Astrocyte of the spinal cord (primary cell): ENCODE measurements at places on chromosomes 3 and 15.

- DNase-seq: peak; percentile 55
Measured at GRCh38 chr15:74417225-74417624, 16.5 kb downstream of the SEMA7A start.

DNA sequence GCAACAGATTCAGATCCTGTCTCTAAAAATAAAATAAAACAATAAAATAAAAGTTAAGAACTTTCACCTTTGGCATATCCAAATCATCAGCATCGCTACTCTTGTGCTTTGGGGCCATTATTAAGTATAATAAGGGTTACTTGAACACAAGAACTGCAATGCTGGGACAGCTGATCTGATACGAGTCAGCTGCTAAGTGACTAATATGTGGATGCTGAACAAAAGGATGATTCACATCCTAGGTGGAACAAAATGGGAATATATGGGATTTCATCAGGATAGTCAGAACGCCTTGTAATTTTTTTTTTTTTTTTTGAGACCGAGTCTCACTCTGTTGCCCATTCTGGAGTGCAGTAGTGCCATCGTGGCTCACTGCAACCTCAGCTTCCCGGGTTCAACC lies 29.7 kb downstream of the BUB1B start:
- DNase-seq: peak; percentile 51

GRCh38 chr15:90458061-90458460 lies 70.0 kb downstream of the IQGAP1 start:
- DNase-seq: no peak

- DNase-seq: peak; percentile 11
Measured at GRCh38 chr15:83653639-83654378, at the start of gene ADAMTSL3. Gene ADAMTSL3 (plus strand): TSS chr15:83654123. CDS start chr15:83655762, 1,639 bp downstream.

- no peak for DNase-seq
Measured at GRCh38 chr3:196988241-196989029, 19.8 kb upstream of the PIGZ start.

DNA sequence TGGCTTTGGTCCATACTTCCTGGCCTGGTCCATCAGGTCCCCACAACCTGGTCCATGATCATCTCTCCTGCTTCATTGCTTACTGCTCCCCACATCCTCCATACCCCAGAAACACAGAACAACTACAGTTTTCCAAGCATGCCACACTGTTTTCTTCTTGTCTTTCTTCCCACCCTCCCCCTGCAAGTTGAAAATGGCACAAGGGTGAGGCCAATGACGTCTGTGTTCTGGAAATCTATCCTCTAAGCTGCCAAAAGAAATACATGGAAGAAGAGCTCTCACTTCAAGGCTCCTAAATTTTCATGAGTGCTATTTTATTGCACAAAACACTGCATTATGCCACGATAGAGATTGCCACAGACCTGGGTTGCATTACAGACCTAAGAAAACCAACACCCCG lies 404.4 kb downstream of the VPS13C start:
- DNase-seq: no peak

- DNase-seq: peak; percentile 53
Measured at GRCh38 chr3:188060840-188061544, 93.0 kb upstream of the LPP start.

DNA sequence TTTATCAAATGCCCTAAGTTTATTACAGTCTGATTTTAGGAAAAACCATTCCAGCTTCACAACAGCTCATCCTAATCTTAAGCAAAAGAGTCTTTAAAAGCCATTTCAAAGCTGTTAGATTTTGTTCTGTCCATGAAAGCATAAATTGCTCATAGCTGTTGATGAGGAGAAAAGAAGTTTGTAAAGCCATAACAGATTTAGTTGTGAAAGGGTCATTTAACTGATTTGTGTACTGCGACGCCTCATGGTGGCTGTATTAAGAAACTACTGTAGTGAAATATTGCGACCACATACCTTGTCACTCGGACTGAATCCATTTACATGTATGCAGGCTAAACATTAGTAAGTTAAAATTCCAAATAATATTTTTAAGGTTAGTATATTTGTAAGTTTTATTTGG lies 20.9 kb downstream of the BBX start:
- no peak for DNase-seq

DNA sequence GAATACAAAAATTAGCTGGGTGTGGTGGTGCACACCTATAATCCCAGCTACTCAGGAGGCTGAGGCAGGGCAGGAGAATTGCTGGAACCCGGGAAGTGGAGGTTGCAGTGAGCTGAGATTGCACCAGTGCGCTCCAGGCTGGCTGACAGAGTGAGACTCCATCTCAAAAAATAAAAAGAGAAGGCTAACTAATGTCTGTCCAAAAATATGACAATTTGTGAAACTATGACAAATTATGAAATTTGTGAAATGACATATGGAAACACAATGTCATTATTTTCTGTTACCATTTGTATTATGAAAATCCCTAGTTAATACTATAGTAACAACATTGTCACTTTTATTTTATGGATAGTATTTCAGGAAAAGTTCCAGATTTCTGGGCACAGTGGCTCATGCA lies 1306.3 kb upstream of the EPHA6 start:
- DNase-seq: no peak

GRCh38 chr3:127486321-127486944 lies 104.1 kb downstream of the TPRA1 start:
- DNase-seq: no peak

GRCh38 chr3:173371848-173372487 lies 25.6 kb upstream of the NLGN1 start:
- peak; percentile 39 for DNase-seq

GRCh38 chr3:39383045-39383880 lies at the start of gene SLC25A38:
Gene SLC25A38 (plus strand): TSS chr3:39383370. CDS start chr3:39383725, 355 bp downstream.
- peak; percentile 91 for DNase-seq

- DNase-seq: no peak
Measured at GRCh38 chr3:194306109-194306686, 44.9 kb downstream of the CPN2 start.

- DNase-seq: no peak
Measured at GRCh38 chr15:63457379-63457778, 47.0 kb upstream of the USP3 start.

DNA sequence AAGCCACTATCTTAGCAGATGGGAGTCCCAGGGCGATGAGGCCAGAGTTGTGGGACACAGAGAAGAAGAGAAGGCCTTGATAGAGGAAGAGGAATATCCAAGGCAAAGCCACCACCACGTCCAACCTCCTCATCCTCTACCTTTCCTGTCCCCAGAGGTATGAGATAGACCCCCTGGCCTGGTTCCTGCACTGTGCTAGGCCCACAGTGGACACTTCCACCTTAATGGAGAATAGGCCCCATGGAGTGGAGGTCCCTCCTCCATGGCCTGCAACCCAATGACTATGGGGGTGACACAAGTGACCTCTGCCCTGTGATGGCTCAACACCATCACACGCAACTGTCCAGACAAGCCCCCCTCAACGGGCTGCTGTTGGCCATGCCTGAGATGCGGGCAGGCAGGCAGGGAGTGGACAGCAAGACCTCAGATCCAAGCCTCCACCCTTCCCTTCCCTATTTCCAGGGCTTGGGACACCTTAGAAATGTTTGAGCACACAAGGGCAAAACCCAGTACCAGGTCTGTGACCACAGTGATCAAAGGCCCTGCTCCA lies 36.8 kb downstream of the GRAMD2A start:
- no peak for DNase-seq

DNA sequence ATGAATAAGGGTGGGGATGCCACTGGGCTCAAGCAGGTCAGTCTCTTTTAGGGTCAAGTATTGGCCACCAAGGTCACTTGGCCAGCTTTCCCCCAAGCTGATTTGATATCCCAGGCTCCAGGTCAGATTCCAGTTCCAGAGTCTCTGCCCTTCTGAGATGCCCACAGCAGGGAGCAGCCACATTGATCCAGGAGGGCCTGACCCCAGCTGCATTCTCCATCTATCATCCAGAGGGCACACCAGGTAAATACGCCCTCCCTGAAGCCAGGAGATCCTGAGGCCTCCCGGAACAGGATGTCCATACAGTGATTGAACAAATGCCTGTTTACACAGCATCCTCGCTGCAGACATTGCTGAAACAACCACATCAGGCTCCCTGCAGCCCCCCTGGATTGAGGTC lies 264.6 kb upstream of the TLE3 start:
- no peak for DNase-seq

DNA sequence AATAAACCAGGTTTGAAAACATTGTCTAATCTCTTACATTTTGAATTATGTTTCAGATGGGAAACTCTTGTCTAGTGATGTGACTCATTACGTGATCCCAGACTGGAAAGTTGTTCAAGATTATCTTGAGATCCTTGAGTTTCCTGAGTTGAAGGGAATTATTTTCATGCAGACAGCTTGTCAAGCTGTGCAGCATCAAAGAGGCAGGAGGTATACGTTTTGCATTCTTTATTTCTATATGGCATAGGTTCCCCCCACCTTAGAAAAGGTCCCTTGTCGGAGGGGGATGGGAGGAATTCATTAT lies 1.5 kb downstream of the DIS3L start:
- no peak for DNase-seq

DNA sequence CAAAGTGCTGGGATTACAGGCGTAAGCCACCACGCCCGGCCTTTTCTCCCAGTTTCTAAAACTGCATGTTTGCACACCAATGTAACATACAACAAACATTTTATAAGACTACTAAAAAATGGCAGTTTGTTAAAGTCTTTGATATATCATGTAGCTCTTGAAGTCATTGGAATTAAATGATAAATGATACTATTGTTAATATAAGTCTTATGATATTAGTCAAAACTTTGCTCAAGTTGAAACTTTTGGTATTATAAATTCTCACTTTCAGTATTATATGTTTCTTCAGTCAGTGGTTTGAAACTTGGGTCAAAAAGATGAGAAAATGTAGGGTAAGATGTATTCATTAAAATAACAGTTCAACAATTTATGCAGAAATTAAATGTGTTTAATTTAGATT lies 117.6 kb upstream of the TBL1XR1 start:
- no peak for DNase-seq

DNA sequence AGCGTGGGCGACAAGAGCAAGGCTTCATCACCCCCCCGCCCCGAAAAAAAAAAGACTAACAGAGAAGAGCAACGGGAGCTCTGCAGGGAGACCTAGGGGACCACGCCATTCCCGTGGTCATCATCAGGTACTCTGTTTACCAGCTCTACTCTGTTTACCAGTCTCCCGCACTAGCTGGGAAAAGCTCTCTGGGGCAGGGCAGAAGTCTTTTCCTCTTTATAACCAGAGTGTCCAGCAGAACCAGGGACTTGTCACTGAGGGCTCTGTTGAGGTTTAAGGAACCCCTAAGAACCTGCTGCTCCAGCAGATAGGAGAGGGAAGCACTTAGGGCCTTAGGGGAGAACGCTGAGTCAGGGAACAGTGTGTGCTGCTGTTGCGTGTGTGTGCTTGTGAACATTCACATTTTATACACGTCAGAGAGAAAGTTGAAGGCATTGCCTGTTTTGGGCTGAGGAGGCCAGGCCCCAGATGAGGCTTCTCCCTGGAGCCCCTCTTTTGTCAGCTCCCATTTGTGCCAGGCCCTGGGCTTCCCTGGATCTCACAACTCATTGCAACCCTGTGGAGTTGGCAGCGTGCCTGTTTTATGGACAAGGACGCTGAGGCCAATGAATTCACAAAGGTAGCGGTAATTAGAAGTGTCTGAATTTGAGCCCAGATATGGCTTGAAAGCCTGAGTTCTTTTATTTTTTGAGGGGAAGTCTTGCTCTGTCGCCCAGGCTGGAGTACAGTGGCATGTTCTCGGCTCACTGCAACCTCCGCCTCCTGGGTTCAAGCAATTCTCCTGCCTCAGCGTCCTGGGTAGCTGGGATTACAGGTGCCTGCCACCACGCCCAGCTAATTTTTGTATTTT lies 24.2 kb upstream of the ERICH6 start:
- no peak for DNase-seq

- peak; percentile 74 for DNase-seq
Measured at GRCh38 chr3:25468866-25469319, 40.8 kb downstream of the RARB start.

DNA sequence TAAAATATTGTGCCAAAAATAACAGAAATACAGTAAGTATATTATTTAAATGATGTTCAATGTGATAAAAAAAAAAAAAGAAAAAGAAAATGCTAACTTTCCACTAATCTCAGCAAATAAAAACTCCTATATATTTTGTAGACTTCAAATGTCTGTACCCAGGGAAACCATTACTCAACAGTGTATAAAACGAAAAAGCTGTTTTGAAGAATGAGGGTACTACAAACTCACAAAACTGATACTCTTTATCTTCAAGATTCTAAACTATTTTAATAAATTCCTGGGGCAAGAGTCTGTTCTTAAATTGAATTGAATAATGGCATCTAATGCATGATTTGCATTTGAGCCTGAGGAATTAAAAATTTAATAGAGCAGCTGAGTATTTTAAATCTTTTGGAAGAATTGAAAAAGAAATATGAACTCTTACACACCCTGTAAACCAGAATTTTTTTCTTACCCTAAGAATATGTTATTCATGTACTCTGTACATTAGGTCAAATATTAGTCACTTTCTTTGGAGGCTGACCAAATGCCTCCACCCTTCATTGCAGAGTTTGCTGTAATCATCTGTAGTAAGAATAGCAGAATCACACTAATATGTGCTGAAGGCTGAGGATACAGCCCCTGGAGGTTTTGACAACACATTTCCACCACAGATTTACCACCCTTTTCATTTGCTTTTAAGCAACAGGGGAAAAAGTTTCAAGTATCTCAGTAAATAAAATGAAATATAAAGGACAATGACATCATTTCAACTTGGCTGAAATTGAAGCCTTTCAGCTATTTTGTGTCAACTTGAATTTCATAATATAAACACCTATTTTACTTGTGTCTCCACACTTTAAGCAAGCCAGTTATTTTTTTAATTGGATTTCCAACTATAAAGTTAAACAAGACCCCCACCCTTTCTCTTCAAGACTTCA lies 79.7 kb downstream of the FBN1 start:
- DNase-seq: peak; percentile 96

GRCh38 chr15:51267051-51267702 lies 71.2 kb downstream of the CYP19A1 start:
- DNase-seq: peak; percentile 15

DNA sequence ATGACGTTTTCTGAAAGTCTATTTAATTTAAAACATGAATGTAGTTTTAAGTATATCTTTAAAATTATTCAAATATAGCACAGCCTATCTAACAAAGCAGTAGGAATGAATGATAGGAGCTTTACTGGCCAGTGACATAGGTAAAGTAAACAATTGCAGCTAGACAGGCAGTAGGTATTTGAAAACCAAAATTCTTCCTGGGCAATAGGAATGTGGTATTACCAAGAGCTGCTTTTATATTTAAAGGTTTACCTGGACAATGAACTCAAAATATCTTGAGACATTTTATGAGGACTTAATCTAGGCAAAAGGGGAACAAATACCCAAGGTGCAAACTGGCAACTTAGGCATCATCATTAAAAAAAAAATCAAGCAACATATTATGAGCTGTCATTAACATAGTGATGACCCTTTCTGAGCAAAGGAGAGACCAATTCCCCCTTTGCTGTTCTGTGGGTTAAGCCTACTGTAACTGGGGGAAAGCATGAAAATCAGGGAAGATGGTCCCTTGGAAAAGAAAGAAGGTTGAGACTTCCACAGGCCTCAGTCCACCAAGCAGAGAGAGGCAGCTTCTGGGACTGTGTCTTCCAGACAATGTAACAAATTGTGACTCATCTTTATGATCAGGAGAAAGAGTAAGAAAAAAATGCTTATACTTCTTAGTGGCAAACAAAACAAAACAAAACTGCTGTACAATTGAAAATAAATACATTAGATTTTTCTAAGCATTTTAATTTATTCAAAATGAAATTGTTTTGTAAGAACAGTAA lies 12.9 kb downstream of the ISL2 start:
- DNase-seq: no peak
